ENCODE measurements at places on chromosomes 12 and 14.

GRCh38 chr12:45426294-45426693 is 210.4 kb downstream of the ANO6 start:
- no peak for DNase-seq

DNA sequence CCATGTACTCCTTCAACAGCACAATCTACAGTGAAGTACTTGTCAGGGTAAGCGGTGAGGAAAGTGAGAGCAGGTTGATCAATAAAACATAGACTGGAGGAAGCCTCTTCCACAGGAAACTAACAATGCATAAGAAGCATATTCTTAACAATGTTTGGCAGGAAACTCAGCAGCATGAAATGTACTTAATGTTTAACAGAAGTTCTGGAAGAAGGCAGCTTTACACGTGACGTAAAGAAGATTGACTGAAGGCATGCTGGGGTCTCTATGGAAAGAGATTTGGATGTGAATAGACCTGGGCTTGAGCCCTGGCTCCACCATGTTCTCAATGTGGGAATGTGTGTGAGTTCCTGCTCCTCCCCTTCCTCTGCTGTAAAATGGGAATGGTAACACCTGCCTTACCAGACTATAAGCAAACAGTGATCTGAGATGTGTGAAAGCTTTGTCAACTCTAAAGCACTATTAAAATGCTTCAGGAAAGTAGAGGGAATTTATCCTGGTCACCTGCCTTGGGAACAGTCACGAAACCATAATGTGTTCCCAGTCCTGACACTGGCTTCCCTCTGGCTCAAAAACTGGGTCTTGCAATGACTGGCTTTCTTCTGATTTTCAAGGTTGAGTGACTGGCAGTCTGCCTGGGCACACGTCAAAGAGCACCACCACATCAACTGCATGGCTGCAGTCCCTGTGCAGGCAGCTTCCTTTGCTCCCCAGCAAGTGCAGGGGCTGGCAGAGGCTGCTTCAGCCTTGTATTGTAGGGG is 384.6 kb downstream of the APAF1 start:
- DNase-seq: no peak

GRCh38 chr12:130459916-130460315 is 122.2 kb downstream of the PIWIL1 start:
- DNase-seq: no peak

GRCh38 chr12:53173085-53173715 is 7.3 kb upstream of the ZNF740 start:
- no peak for DNase-seq

DNA sequence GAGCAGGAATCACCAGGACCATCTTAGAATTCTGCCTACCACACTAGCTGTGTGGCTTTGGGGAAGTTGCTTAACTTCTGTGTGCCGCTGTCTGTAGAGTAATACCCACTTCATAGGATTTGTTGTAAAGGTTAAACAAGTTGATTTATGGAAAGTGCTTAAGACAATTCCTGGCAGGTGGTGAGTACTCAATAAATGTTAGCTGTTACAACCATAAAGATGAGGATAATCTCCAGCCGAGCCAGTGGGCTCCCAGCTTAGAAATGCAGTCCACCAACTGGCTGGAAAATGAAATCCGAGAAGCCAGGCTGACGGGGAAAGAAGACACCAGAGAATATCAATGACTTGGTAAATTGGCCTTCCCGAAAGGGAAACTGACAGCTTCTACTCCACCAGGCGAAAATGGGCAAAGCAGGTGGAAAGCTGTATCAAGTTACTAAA is 173.5 kb downstream of the CHST11 start:
- DNase-seq: no peak

GRCh38 chr12:77723308-77723707 is 107.4 kb upstream of the NAV3 start:
- no peak for DNase-seq

DNA sequence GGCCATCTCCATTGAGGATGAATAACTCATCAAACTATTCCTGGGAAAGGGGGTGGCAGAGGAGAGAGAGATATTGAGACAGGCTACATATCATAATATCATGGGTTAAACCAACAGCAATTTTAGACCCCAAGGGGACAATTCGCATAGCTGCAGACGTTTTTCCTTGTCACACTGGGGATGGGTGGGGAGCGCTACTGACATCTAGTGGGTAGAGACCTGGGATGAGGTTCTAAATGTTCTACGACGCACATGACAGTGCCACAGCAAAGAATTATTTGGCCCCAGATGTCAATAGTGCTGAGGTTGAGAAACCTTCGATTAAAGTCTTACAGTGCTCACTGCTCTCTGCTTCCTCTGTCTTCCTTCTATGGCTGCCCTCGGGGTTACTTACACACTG is 425.6 kb downstream of the NRXN3 start:
- DNase-seq: no peak

GRCh38 chr12:123243671-123244262 is 10.5 kb downstream of the MTRFR start:
- no peak for DNase-seq

- no peak for DNase-seq
Observed at GRCh38 chr12:18066666-18067065, 23.3 kb downstream of the RERGL start.

DNA sequence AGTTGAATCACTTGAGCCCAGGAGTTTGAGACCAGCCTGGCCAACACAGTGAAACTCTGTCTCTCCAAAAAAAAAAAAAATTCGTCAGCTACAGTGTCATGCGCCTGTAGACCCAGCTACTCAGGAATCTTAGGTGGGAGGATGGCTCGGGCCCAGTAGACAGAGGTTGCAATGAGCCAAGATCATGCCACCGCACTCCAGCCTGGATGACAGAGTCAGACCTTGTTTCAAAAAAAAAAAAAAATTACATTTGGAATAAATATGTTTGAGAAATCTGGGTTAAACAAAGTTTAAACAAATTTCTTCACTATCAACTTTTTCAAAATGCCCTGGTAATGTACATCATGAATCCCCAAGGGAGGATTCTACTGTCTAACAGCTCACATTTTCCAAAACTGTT is 187.0 kb upstream of the RASSF8 start:
- DNase-seq: no peak

- DNase-seq: peak; percentile 88
Observed at GRCh38 chr12:14769969-14770495, 33.2 kb downstream of the WBP11 start.

DNA sequence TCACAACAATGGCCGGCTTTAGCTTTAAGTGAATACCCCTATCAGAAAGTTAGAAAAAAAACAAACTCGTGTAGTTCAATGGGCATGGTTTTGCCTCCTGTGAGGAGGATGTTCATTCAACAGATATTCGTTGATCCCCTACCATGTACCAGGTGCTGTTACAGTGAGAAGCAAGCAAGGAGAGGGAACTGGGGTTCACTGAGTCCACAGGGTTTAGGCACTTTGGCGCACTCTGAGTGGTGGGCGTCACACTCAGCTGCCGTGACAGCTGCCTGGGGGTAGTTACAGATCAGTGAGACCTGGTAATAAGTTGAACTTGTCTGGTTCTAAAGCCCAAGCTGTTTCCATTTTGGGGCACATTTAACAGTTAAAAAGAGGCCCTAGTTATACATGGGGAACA is 74.2 kb downstream of the PAPOLA start:
- no peak for DNase-seq

GRCh38 chr12:130058926-130059472 is 103.3 kb upstream of the FZD10 start:
- DNase-seq: no peak

DNA sequence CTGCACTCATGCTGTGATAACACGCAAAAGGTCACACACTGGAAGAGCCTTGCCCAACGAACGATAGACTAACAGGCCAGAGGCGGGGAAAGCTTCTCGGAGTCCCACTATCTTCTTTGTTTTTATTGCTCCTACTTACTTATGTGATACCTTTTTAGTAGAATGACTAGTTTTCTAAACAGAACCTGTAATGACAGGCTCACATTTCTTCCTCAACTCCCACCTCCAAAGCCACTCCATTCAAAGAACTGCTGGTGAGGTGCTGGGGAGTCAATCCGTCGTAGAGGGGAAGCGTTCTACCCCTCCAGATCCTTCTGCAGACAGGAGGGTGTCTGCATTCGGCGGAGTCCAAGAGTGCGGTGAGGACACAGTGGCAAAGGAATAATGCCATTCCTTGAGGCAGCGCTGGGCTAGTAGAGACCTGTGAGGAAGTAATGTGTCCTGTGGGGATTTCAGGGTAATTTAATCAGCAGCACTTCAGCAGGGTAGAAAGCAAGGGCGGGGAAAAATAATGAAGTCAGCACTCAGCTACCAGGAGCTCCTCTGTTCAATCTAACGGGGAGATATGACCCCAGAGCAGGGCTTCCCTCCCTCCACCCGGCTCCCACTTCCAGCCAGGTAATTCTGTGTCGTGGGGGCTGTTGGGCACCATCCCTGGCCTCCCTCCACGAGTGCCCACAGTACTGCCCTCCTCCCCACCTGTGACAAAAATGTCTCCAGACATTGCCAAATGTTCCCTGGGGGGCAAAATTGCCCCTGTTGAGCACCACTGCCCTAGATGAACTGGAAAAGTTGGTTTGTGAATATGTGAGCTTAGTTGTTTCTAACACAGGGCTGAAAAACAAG is 25.2 kb downstream of the SPRING1 start:
- no peak for DNase-seq

- DNase-seq: no peak
Observed at GRCh38 chr14:83969998-83970397, 1559.9 kb upstream of the FLRT2 start.

- DNase-seq: no peak
Observed at GRCh38 chr14:81537193-81537592, 3.5 kb upstream of the SEL1L start.

DNA sequence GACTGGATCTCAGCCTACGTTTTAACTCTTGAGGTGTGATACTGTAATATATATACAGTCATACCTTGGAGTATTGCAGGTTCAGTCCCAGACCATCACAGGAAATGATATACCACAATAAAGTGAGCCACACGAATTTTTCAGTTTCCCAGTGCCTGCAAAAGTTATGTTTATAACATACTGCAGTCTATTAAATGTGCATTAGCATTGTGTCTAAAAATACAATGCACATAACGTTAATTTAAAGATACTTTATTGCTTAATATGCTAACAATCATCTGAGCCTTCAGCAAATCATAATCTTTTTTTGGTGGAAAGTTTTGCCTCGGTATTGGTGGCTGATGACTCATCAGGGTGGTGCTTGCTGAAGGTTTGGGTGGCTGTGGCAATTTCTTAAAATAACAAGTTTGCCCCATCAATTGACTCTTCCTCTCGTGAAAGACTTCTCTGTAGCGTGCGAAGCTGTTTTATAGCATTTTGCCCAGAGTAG is 18.9 kb downstream of the PYROXD1 start:
- no peak for DNase-seq

- DNase-seq: no peak
Observed at GRCh38 chr12:11233532-11233931, 36.0 kb downstream of the PRB3 start.

GRCh38 chr12:27843714-27844245 is 63.7 kb upstream of the MANSC4 start:
- no peak for DNase-seq

DNA sequence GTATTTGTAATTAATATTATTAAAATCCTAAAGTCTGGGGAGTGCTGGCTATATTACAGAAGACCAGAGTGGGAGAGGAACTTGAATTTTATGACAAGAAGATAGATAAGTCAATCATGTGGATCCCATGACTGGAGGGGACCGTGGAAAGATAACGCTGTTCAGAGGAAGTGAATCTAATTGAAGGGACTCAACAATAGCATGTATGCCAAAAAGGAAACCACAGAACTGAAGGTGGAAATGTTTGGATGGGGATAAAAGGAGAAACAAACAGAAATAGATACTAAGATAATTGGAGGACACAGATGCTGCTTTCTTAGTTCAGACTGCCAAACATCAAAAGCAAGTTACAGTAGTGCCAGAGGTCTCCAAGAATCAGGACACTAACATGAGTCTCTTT is 21.1 kb downstream of the OR6J1 start:
- no peak for DNase-seq

- DNase-seq: no peak
Observed at GRCh38 chr14:52618602-52619001, 66.0 kb downstream of the GPR137C start.

DNA sequence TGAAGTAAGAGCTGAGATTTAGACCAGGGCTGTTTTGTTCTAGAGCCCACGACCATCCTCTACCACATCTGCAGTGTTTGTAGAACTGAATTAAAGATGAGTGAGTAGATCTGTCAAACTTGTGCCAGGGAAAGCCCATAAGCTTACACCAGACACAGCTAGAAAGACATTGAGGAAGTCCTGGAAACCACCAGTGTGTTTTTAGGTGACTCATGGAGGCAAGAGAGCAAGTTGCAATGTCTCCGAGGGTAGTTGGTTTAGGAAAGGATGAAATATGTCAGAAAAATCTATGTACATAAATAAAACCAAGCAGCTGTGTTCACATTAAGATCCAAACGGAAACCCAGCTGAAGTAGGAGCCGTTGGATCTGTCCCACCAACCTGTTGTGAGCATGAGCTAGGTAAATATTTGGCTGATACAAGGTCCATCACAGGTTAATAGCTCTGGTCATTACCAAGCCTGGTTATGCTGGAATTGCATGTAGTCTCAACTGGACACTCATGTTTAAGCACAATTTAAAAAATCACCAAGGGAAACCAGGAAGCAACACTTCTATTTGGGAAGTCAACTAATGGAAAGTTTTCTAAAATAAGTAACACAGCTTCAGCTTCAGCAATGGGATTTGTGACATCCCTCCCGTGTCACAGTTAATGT is 49.9 kb upstream of the PLEKHG3 start:
- DNase-seq: no peak

GRCh38 chr14:24483604-24484252 is 24.3 kb downstream of the CMA1 start:
- no peak for DNase-seq

DNA sequence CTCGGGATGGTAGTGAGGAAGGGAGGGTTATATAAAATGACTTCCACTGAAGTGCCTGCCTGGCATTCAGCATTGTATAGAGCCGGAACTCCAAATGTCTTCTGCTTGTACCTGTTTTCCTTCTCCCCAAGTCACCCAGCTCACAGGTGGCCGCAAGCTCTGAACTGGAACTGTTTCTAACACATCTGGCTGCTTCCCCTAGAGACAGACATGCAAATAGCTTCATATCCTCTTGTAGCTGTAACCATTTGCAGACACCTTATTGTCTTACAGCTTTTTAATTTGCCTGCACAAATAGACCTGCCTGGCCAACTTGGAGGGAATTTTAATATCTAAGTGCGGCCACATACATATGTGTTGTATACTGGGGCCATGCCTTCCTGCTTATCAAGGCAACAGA is 126.0 kb downstream of the CHST11 start:
- DNase-seq: no peak

DNA sequence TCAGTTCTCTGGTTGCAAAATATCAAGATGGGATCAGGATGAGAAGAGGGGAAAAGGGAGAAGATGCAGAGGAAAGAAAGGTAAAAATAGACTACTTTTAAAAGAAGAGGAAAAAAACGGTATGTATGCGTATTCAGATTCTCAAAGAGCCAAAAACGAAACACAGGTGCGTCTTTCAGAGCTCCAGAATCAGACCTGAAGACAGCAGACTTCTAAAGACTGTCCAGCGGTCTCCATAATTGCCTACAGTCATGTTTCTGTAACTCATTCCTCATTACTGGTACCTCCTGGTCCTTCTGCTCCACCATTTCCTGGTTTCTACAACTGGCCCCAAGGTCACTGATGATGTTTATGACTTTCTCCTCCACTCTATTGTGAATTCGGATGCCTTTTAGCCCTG is 12.4 kb upstream of the KCNA5 start:
- no peak for DNase-seq

Measured in right forelimb (tissue), 1 donor.